ENCODE measurements at places on chromosomes 5 and 9.

GRCh38 chr9:112809351-112809848, 58.8 kb downstream of the SNX30 start:
- no peak for DNase-seq

GRCh38 chr9:127858041-127858512, 3.6 kb upstream of the ENG start:
- DNase-seq: peak; percentile 70

GRCh38 chr5:14700478-14701436, 36.2 kb downstream of the OTULIN start:
- no peak for DNase-seq

- no peak for DNase-seq
Measured at GRCh38 chr9:70987986-70988385, 133.4 kb downstream of the TRPM3 start.

DNA sequence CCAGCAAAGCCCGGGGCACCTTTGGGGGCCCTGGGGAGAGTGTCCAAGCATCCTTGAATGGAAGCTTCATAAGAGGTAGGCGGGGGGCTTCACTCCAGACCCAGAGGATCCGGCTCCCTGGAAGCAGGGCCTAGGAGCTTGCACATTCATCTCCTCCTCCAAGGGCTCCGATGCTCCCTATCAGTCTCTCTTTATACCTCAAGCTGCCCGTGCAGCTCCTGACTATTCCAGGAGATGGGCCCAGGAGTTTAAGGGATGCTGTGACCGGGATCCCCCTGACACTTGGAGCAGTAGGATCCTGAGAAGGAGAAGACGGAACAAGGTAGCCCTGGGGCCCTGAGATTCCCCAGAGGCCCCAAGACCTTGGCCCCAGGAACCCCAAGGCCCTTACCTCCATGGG, 25.9 kb downstream of the CSF1R start:
- no peak for DNase-seq

DNA sequence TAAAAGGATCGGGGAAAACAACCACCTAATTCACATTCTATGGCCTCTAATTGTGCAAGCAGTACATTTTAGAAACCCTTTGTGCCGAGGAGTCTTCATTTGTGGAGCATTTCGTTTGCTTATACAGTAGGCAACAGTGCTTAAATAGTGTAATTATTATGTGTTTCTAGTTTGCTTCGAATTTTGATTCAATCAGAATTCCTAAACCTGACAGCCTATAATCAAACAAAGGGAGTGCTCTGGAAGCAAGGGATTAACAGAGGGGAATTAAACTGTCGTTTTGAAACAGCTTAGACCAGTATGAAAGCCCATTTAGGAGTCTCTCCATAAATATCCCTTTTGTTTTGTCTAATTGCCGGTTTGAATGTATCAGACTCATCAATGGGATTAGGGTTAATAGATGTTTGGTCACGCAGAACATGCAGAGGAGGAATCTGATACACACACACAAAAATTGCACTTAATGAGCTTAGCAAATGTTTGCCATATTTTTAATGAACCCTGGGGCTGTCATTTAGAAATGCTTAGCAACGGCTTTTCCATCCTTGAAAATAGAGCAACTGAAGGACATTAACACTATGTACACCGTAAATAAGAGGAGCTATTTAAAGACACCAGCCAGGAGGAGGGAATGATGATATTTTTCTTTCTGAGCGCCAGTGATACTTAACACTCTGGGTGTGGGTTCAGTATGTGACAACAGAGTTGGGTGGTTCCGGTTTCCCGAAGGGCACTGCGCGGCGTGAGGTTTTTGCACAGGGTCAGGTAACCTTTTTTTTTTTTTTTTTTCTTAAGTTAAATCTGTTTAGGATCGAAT, 404.7 kb downstream of the TLE4 start:
- DNase-seq: no peak

DNA sequence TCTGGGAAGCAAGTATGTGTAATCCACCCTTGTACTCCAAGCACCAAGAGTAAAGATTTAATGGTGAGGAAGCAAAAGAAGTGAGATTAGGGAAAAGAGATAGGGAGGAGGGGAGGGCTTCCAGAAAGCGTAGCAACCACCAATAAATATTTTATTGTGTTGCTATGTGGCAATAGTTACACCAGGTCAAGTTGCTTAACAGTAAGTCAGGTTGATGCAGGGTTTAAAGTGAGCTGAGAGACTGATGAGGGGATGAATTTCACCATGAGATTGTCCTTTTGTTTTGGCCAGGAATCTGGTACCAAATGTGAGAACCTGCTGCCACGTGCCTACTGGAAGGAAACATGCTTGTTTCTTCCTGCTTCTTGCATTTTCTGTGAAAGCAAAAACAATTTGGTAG, 62.7 kb downstream of the PCSK5 start:
- DNase-seq: no peak

GRCh38 chr5:150014456-150014855, 13.9 kb downstream of the HMGXB3 start:
- DNase-seq: no peak

DNA sequence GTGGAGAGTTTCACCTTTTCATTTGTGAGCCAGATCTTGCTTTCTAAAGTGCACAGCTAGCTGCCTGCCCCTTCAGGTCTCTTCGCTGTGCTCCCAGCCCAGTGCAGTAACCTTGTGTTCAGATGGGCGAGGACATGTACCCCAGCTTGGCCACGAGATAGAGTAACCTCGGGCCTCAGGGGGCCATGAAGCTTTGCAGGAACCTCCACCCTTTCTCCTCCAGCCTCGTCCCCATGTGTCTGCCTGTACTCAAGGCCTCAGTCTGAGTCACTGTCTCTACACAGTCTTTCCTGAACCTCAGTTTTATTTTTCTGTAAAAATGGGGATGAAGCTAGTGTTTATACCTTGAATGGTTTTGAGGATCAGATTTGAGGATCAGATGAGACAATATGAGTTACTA, 37.9 kb downstream of the ERGIC1 start:
- peak; percentile 54 for DNase-seq

GRCh38 chr9:100715100-100715380, 137.2 kb downstream of the CAVIN4 start:
- DNase-seq: no peak

DNA sequence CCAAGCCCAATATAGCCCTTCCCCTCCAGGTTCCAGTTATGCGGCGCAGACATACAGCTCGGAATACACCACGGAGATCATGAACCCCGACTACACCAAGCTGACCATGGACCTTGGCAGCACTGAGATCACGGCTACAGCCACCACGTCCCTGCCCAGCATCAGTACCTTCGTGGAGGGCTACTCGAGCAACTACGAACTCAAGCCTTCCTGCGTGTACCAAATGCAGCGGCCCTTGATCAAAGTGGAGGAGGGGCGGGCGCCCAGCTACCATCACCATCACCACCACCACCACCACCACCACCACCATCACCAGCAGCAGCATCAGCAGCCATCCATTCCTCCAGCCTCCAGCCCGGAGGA, 6.3 kb downstream of the NR4A3 start:
- no peak for DNase-seq

- no peak for DNase-seq
Measured at GRCh38 chr5:14216902-14217301, 73.8 kb downstream of the TRIO start.

DNA sequence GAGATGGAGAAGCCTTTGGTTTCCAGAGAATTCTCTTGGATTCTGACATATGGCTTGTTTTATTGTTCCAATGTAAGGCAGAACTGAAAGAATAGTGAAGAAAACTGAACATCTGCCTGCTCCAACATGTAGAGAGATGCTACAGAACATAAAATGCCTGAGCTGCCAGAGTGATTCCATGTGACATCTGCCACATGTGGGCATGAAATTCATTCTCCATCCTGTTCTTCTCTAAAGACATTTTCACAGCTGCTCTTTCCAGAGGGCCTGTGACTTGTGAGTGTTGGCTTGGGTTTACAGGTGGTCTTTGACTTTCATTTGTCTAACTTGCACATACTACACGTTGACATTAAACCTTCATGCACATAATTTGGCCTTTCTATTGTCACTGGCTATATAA, 33.7 kb upstream of the TXN start:
- DNase-seq: no peak

DNA sequence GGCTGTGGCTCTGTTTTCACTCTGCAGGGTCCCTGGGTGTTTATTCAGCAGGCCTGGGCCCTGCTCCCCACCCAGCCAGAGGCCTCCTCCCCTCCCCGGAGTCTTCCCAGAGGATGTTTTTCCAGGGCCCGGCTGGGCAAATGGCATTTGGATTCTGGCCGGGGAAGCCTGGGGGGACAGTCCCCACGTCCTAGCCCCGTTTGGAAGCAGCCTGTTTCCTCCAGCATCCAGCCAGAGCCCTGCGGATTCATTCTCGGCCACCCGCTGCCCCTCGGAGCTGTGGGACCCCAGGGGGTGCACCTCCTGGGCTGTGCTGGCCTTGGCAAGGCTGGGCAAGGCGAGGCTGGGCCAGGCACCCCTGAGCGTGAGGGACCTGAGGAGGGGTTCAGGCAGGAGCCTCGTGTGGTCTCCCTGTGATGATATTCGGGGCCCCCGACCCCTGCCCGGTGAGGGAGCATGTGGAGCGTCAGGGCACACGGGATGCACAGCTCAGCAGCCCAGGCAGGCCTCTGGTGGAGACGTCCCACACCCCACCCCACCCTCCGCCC, 48.8 kb upstream of the EGFL7 start:
- peak; percentile 78 for DNase-seq

GRCh38 chr9:138048184-138048583, 170.6 kb downstream of the CACNA1B start:
- no peak for DNase-seq

GRCh38 chr5:36177715-36178523, 26.0 kb downstream of the SKP2 start:
- DNase-seq: peak; percentile 54

GRCh38 chr9:136779808-136780207, 11.3 kb upstream of the TMEM141 start:
- no peak for DNase-seq

GRCh38 chr9:96721731-96722429, 56.0 kb downstream of the ZNF510 start:
- no peak for DNase-seq

GRCh38 chr5:68708156-68708841, 385.5 kb upstream of the SLC30A5 start:
- DNase-seq: no peak

DNA sequence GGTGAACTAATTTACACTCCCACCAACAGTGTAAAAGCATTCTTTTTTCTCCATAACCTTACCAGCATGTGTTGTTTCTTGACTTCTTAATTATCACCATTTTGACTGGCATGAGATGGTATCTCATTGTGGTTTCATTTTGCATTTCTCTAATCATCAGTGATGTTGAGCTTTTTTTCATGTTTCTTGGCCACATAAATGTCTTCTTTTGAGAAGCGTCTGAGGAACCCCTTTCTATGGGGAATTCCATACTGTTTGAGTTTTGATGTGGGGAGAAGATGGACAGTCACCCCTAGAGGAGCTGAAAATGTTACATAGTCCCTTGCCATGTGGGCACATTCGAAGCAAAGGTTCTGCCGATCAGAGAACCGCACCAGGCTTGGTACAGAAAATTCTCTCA, 207.0 kb upstream of the SLC30A5 start:
- no peak for DNase-seq

- no peak for DNase-seq
Measured at GRCh38 chr9:105039175-105039799, 111.3 kb upstream of the ABCA1 start.

GRCh38 chr9:5612185-5612530, 16.7 kb upstream of the RIC1 start:
- DNase-seq: no peak

DNA sequence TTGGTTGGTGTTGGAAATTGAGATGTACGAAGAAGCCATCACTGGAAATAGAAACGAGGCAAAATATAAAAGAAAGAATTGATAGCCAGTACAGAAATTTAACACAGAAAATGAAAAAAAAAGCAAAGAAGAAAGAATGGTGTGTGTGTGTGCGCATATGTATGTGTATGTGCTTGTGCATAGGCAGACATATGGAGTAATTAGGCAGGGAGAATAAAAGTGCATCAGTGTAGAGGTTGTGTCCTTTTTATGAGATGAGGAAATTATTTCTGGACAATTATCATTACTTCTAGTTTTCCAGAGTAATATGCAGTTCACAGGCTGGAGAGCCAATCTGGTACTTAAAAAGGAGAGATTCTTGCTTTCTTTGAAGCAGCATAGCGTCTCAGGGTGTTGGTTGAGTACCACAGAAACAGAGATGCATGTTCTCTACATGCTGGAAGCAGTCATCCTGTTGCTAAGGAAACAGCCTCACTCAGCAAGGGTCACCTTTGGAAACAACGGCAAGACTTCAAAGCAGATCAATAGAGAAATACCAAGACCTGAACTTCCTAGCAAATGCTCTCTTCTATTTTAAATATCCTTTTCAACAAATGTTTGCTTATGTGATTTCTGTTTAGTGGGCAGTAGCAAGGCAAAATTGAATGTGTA, 172.7 kb downstream of the TAF11L14 start:
- no peak for DNase-seq

DNA sequence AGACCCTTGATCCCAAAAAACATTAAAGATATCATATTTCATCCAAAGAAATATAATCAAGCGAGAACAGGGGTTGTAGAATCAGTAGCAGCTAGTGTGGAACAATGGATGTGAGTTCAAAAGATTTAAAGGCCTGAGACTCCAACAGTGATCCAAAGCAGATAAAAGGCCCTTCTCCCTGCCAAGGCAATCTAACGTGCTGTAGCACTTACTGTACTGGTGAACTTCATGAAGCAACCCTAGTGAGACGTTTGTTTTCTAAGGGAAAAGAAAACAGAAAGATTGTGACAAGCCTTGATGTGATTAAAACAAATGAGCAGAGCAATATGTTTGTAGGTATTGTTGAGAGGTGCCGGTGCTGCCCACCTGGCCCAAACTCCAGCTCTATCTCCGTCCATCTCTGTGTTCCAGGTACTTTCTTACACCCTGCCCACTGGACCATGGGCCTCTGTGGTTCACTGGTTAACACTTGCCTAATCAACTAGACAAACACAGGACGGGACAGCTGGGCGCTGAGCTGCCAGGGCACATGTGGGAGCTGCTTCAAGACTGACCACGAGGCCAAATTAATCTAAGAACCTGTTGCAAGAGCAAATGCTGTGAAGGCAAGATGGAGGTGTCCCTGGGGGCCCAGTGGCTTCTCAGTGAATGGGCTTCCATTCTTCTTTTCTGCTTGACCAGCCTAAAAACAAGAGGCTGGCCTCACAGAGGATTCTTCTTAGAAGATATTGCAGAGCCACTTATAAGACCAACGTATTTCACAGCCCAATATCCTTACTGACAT, 265.5 kb downstream of the CWC27 start:
- DNase-seq: no peak

- DNase-seq: no peak
Measured at GRCh38 chr9:114143234-114143633, 12.1 kb upstream of the COL27A1 start.

- no peak for DNase-seq
Measured at GRCh38 chr5:56440871-56441740, 208.0 kb upstream of the ANKRD55 start.

- no peak for DNase-seq
Measured at GRCh38 chr9:13395156-13395555, 115.7 kb upstream of the MPDZ start.

GRCh38 chr9:26786564-26786963, 106.0 kb downstream of the CAAP1 start:
- no peak for DNase-seq

- no peak for DNase-seq
Measured at GRCh38 chr9:86350006-86350760, 4.0 kb downstream of the TUT7 start.

All from endothelial cell of umbilical vein (primary cell).